ENCODE measurements at places on chromosomes 4 and X.

DNA sequence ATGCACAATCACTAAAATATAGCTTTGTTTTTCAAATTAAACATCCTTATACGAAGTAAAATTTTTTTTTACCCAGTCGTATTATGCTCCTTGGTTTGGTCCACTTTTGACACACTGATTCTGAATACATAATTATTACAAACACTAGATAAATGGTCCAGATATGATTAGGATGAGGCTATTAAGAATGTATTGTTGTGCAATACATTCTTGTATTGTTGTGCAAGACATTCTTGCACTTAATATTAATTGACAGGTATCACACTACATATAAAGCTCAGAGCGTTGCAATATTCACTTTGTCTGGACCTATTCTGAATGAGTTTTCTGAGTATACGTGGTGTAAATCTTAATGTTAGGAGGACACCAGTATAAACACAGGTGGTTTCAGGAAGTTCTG, 464.0 kb downstream of the CFAP47 start:
- DNase-seq: no peak

DNA sequence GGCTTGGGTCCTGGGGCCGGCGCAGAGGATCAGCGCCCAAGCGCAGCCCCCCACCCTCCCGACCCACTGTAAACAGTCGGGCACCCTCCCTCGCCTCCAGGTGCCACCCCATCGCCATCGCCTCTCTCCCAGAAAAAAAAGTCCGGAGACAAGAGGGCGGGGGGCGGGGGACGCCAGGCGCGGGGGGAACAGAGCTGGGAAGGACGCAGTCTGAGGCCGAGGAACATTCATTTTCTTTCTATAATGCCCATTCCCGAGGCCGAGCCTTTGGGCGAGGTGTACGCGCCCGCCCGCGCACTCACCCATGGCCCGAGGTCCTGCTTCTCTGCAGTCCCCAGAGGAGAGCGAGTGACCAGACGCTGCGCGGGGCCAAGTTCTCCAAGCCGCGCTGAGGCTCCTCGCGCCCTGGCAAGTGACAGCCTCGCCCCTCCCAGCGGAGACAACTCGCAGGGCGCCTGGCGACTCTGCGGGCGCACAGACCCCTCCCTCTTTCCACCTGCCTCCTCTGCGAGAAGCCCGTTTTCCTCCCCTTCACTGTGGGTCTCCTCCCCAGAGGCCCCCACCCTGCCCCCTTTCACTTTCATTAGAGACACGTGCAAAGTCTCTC, 63.5 kb upstream of the WDR17 start:
- no peak for DNase-seq

GRCh38 chr4:7826176-7826908, 113.3 kb downstream of the AFAP1 start:
- no peak for DNase-seq

DNA sequence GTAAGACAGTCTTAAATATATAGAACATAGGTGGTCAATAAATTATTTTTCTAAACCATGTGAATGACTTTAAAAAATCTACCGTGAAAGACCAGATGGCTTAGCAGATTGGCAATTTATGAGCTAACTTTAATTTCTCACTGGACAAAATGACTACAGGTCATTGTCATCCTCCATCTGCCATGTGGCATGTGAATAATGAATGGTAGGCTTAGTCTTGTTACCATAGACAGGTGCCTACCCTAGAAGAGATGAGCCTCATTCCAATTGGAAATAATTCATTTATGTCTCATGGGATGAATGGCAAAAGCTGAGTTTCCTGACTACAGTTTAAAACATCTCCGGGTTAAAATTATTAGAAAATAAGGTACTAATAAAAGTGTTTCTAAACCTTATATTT, 1043.3 kb downstream of the FAT4 start:
- no peak for DNase-seq

GRCh38 chrX:24025741-24026403, 1.1 kb downstream of the KLHL15 start:
- peak; percentile 8 for DNase-seq

- no peak for DNase-seq
Observed at GRCh38 chr4:57989430-57989829, 879.2 kb upstream of the IGFBP7 start.

DNA sequence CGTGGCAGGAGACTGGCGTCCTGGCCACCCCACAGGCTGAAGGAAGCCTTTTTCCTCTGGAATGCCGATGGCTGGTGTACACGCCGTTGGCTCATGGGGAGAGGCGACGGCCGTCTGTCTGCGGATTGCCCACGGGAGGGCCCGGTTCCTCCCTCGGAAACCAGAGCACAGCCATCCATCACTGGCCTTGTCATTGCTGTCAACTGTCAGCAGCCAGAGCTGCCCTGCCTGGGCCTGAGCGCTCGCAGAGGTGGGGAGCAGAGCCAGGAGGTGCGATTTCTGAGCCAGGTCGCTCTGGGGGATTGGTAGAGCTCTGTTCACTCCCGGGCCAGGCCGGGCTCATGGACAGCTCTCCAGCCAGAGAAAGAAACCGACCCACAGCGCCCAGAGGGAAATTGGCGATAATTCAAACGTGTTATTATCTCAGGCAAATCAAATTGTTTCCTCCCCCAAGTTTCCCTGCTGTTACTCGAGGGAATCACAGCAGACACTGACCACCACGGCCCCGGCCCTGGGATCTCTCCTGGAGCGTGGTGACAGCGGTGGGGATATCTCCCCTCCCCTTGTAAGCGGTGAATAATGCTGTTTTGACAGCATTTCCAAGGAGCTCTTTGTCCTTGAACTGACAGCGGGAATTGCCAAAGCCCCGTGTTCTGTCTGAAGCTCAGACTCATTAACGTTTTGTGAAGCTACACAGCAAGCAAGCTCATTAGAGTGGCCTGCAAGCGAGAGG, 220.9 kb upstream of the PSAPL1 start:
- no peak for DNase-seq

DNA sequence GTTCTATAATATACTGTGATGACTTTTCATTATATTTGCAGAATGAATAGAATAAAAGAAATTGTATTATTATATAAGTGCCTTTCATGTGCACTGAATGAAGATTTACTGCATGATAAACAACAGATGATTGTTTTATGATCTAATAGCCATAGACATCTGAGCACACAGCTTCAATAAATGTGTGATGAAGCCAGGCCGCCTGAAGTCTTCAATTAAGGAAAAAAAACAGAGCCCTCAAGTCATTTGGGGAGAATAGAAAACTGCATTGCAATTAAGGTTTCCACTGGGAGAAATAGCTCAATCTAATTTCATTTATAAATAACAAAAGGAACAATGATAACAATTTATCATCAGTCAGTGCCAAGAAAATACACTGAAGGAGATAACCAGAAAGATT, 955.2 kb downstream of the FSTL5 start:
- DNase-seq: no peak

- no peak for DNase-seq
Observed at GRCh38 chrX:96971812-96972211, 88.1 kb downstream of the RPA4 start.

GRCh38 chr4:56400560-56400959, 13.3 kb upstream of the AASDH start:
- DNase-seq: no peak

DNA sequence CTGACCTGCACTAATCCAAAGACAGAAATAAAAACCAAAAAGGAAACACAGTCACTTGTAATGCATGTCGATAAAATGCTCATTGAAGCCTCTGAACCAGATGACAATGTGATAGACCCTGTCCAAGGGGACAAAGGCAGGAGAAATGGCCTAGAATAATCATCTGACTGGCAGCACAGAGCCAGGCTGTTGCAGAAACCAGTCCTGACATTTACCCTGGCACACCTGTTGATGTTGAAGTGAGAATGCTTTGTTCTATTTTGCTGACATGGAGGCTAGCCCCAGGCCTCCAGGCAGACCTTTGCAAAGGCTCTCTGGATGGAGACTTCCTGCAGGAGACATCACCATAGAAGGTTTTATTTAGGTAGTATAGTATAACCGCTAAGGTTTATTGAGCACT, 41.0 kb downstream of the TFDP3 start:
- no peak for DNase-seq

DNA sequence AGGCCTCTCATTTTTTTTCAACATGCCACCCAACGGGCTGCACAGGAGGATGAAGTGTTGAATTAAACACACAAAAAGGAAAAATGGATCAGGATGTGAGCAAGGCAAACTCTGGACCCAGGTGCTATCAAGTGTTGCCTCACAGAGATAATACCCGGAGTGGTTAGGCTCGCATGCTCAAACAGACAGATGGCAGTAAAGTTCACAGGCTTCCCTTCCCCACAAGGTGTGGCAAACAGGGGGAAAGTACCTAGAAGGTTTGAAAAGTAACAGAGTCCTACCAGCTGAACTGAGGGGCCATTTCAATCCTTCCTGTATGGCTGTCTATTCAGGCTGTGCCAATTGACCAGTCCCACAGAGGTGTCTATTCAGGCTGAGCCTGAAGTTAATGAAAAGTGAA, 123.9 kb upstream of the GC start:
- DNase-seq: peak; percentile 15

GRCh38 chr4:47729131-47729680, 108.7 kb downstream of the CORIN start:
- no peak for DNase-seq

GRCh38 chr4:98838531-98838930, 90.4 kb downstream of the EIF4E start:
- DNase-seq: no peak

DNA sequence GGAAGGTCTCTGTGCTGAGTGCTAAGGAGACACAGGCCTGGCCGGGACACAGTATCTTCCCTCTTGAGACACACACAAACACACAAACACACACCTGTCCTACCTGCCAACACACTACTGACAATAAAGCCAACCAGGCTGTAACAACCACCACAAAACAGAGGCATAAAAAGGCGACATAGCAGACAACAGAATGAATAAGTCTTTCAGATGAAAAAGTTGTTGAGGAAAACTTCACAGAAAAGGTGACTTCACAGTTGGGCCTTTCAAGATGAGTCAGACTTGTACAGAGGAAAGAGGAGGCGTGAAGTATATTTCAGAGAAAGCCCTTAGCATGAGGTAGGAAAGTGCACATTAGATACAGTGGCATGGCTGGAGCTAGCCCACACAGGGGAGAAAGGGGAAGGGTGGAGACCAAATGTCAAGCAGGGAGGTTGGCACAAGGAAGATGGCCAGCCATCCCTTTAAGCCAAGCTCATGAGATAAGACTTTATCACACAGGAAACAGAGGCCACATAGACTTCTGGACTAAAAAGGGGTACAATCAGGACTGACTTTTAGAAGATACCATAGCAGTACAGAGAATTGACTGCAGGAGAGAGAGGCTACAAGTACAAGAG, 54.0 kb downstream of the SLC9A7 start:
- no peak for DNase-seq

DNA sequence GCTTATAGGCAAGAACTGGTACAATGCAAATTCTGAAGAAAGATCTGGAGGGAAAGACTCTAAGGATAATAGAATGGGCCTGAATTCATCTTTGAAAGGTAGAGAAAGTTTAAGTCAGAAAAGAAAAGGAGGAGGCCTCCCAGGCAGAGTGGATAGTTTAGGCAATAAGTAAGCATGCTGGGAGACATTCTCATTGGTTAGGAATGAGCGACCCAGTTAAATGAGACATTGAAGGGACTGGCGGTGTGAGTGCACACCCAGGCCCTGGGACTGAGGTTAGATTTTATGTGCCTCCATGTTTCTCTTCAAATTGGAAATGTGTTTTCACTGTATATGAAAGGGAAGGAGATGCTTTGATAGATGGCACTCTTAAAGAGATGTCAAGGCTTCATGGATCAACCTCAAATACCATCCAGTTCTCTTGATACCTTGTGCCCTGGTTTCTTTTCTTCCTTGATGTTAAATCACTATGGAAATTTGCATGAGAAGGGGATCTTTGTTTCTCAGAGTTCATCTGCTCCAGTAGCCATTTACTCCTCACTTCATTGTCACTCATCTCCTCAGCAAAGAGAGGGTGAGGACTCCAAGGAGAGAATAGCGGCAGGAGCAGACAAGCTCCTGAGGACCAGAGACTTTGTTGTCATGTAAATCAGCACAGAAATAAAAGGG, 584.2 kb upstream of the INTU start:
- no peak for DNase-seq

GRCh38 chr4:159358226-159358625, 255.3 kb downstream of the RAPGEF2 start:
- no peak for DNase-seq

DNA sequence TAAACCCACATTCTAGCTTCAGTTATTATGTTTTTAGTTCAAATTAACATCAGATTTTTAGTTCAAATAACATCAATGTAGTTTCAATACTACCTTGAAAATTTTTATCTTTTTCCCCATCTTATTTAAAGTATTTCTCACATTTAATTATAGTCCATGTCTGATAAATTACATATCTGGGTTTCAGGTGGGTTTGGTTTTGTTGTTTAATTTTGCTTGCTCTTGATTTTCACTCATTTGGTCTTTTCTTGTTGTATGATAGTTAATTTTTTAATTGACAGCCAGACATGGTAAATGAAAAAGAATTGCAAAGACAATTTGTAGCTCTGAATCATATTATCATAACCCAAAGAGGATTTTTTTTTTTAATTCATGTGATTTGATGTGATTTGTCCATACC, 41.9 kb downstream of the GYG2 start:
- no peak for DNase-seq

DNA sequence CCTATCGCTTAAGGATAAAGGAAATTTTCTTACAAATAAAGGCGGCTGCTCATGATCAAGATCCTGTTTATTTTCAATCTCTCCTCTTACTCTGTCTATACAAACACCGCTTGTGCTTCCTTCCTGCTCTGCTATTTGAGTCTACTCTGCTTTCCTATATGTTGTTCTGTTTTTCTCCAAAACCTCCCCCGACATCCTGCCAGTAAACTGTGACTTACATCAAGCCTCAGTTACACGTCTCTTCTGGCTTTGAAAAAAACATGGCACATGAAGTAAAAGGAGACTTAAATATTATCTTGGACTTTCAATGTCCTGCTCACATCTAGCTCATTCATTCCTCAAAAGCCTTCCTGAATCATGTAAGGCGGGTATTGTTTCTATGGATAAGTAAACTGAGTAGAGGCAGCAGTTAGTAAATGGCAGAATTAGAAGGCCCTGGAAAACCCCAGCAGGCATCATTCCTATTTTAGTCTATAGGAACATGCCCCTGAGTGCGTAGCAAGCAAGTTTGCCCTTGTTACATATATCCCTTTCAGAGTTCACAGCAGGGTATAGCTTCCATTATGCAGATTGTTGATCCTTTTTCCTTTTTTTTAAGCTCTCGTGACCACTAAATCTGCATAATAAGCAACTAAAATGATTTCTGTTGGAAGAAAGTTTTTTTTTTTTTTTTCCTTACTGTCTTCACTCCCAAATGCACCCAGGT, 280.1 kb downstream of the RAPGEF2 start:
- DNase-seq: no peak

GRCh38 chr4:108244606-108245005, 75.9 kb upstream of the LEF1 start:
- no peak for DNase-seq

Measured in HuH-7 (cell line).